Stimulated activated CD8-positive, alpha-beta memory T cell treated with anti-CD3 and anti-CD28 coated beads, Interleukin-4, amount 100 ng/mL, for 1 hour (primary cell): ENCODE measurements at places on chromosomes 11 and 22.
A peak's percentile ranks its signal among the peaks of the same experiment; 100 is the strongest.

DNA sequence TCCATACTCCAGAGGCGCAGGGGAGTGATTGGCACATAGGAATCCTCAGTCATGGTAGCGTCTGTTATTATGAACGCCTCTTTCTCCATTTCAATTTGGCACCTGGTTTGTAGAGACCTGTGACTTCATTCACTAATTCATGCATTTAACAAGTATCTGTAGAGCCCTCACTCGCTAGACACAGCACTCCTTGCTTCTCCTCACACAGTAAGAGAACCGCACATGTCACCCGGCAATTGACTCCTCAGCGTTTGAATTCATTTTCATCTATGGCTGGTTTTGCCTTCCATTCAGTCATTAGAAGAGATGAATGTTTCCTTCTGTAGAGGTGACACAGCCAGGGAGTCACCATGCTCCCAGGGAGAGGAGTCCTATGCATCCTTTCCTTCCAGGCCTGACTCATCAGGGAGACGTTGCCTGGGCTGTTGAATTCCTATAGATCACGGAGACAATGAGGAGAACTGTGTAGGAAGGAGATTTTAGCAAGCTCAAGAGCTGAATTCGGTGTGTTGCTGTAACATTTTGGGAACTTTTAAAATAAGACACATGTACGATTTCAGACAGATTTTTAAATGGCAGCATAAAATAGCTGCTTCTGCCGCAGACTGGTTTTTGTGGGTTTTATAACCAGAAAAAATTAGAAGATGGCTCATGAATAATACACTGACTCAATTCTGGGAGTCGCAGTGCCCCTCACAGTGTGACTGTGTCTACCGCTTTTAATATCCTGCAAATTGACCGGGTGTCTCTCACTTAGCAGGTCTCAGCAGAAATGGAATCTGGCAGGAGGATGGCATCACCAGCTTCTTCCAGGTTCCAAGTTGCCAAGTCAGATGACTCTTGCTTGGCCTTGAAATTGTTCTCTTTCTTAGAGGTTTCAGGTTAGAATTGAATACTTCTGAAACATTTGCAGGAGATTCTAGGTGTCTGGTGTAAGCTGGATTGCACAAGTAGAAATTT, 44.4 kb upstream of the CLMP start:
- DNase-seq, result no peak

GRCh38 chr11:126079621-126080124, 17.0 kb upstream of the CDON start:
- no peak for DNase-seq

DNA sequence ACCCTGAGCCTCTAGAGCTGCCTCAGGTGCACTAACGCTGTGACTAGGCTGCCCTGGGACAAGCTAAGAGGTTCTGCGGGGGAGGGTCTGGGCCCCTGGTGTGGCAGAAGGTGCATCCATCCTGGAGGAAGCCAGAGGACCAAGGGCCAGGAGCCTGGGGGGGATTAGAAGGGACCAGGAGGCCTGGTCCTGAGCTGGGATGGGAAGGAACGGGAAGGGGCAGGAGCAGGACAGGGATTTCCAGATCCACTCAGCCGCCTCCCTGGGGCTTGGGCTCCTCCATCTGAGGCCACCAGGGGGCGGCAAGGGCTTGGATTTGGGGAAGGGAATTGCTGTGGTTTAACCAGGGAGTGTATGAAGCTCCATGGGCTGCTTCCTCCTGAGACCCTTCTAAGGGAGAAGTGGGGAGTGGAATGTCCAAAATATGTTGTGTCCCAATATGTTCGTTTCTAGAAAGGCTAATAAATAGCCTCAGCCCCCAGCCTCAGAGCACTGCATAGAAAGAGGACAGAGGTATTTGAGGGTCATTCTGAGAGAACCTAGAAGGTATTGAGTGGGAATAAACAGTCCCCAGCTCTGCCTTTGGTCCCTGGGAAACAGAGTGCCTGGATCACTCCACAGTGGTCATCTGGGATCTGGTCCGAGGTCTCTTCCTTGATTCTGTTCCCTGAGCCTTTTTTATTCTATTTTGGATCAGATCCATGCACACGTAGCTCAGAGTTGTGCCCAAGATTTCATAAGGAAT, 17.4 kb upstream of the PRAME start:
- no peak for DNase-seq

DNA sequence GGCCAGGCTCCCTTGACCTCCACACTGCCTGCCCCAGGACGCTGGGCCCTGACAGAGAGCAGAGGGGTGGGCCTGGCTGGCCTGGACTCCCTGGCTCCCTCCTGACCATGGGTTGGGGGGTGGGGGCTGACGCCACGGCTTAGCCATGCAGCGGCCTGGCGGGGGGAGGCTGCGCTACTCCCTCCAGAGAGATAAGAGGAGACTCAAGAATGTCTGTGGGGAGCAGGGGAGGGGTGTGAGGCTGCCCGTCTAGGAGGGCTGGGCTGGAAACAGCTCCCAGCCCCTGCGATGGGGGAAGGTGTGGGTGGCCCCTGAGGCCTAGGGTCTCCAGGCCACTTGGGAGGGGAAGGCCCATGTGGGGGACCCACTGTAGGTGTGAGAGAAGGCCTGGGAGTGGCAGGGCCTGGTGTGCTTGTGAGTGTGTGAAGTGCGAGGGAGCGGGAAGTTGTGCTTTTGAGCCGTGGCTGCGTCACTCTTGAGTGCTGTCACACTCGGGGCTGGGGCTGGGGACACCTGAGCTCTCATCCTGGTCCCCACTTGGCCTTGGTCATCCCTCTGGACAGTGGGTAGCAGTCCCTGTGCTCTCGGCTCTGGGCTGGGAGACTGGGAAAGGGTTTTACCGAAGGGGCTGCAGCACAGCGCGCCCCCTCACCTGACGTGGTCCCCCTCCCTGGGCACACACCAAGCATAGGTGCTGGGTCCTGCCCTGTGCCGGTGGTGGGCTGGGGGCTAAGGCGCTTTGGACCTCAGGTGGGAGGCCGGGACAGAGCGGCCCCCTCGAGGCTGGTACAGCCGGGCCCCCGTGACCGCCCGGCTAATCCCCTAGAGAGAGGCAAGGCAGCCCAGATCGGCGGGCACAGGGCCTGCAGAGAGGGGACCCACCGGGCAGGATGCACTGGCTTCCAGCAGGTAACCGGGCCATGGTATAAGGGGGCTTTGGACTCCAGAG, 2.4 kb downstream of the MYRF start:
- DNase-seq, result no peak

DNA sequence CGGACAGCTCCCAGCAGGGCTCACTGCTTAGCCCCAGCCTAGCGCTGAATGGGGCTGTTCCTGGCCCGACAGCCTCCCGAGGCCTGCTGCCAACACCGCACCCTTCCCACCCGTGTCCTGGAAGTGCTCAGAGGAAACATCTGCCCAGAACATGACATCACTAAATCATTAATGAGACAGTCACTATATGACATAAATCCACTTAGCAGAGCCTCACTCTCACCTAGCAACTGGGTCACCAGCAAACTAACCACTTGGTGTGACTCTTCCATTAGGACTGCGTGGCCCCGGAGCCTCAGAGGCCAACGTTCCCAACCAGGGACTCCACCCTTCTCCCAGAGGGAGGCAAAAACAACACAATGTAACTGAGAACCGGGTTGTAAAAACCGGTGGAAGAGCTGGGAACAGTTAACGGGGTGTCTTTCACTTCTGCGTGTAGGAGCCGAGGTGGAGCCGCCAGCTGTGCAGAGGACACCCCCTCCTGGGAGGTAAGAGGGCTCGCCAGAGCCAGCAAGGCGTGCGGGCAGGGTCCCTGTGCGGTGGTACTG, 21.4 kb upstream of the PACSIN2 start:
- DNase-seq, result no peak

DNA sequence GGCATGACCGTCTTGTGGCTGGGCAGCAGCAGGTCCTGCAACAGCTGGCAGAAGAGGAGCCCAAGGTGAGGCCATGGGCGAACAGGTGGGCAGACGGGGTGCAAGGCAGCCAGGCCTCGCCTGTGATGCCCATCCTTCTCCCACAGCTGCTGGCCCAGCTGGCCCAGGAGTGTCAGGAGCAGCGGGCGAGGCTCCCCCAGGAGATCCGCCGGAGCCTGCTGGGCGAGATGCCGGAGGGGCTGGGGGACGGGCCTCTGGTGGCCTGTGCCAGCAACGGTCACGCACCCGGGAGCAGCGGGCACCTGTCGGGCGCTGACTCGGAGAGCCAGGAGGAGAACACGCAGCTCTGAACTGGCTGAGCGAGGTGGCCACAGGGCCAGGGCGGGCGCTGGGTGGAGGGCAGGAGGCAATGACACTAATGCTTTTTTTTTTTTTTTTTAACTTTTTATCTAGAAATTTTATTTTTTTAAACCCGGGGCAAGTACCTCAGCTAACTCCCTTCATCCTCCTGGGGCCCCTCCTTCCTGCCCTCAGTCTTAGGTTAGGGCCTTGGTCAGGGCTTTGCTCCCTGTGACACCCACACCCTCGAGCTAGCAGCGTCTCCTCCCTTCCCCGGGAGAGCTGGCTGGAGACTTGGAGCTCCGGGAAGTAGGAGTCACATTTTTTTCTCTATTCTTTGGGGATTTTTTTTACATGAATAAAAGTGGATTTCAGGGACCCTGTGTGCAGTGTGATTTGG, 16.0 kb downstream of the PLCB3 start:
- no peak for DNase-seq

- DNase-seq, result no peak
These were observed 75.3 kb upstream of the IGLL5 start for GRCh38 chr22:22812031-22812905.

GRCh38 chr22:17781319-17782031, 7.2 kb upstream of the BID start:
- DNase-seq, result no peak

GRCh38 chr11:65898656-65899355, 1.4 kb downstream of the FOSL1 start:
- no peak for DNase-seq

GRCh38 chr11:44627911-44628729, 62.7 kb downstream of the CD82 start:
- no peak for DNase-seq

GRCh38 chr11:86115542-86116385, 46.9 kb upstream of the PICALM start:
- no peak for DNase-seq

- DNase-seq, result no peak
These were observed 914 bp downstream of the INPPL1 start for GRCh38 chr11:72225411-72225951.

GRCh38 chr11:61571869-61572268, 9.0 kb downstream of the SYT7 start:
- DNase-seq, result no peak

DNA sequence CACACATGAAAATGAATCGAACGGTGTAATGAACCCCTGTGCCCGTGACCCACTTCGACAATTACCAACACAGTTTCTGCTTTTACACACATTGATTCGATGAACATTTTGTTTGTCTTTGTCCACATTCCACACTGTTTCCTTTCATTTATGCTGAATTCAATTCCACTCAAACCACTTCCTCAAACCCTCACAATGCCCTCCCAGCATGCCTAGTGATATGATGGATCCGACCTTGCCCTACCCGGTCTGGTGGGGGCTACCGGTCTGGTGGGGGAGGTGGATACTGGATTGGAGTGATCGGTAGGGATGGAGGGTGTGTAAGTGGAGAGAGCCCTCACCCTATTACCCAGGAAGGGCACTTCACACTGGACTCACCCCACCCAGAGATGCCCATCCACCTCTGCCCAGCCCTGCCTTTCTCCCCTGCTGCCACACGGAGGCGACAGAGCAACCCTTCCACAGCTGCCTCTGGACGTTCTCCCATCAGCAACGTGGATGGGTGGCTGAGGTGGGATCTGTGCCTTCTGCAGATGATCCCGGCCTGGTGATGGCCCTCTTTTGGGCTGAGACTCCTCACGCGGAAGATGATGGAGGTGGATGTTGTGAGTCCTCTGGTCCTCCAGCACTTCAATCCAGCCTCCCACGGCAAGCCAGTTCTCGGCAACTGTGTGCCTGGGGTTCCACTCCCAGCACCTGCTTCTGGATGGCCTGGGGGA, 33.0 kb upstream of the P2RY2 start:
- peak; percentile 9 for DNase-seq

DNA sequence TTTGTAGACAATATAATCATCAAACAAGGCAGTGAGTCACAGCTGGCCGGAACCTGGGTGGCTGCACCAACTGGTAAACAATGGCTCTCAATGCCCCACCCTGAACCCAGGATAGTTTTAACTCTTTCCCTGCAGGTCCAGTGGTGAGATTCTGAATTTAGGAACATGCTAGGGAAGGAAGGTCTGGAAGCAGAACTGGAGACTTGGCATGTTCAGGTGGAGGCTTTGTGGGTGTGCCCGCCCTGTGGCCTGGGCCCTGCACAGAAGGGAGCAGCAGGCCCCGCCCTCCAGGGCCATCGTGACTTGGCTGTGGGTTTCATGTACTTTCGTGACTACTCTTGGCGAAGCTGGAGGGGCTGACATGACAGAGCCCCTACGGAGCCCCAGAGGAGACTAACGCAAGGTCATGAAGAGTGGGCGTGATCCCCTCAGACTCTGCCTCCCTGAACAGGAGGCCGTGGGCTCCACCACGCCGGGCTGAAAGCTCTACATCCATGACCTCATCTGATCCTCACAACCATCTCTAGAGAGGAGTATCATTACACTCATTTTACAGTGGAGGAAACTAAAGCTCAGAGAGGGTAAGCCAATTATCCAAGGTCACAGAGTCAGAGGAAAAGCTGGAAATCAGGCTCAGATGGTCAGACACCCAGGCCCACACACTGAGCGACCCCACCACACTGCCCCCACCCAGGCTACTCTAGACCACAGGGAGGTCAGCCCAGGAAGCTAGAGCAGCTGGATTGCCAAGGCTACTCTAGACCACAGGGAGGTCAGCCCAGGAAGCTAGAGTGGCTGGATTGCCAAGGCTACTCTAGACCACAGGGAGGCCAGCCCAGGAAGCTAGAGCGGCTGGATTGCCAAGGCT, 27.3 kb downstream of the MAFF start:
- no peak for DNase-seq

DNA sequence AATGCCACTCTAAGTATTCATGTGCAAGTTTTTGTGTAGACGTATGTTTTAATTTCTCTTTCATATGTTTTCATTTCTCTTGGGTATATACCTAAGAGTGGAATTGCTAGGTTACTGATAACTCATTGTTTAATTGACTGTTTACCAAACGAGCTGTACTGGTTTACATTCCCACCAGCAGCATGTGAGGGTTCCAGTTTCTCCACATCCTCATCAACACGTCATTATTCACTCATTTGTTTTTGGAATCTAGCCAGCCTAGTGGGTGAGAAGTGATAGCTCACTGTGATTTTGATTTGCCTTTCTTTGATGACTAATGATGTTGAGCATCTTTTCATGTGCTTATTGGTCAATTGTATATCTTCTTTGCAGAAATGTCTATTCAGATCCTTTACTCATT, 4.0 kb downstream of the ANKRD13D start:
- no peak for DNase-seq

DNA sequence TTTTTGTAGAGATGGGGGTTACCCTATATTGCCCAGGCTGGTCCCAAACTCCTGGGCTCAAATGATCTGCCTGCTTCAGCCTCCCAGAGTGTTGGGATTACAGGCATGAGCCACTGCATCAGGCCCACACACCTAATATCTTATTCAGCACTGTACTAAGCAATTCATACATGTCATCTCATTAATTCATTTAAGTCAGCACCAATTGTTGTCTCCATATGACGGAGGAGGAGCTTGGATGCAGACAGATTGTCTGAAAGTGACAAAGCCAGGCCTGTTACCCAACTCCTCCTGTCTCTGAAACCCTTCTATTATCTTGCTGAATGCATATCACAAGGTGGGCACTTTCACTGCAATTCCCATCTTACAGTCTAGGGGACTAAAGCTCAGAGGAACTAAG, 57.5 kb upstream of the ALX4 start:
- DNase-seq, result no peak

GRCh38 chr11:11841116-11841722, 553 bp upstream of the USP47 start:
- DNase-seq, result no peak

- DNase-seq, result no peak
These were observed 205.9 kb downstream of the ST3GAL4 start for GRCh38 chr11:126561327-126561893.
